Stimulated activated CD8-positive, alpha-beta memory T cell treated with anti-CD3 and anti-CD28 coated beads, Interleukin-4, amount 100 ng/mL, for 48 hours (primary cell): ENCODE measurements at places on chromosomes 3 and 15.

DNA sequence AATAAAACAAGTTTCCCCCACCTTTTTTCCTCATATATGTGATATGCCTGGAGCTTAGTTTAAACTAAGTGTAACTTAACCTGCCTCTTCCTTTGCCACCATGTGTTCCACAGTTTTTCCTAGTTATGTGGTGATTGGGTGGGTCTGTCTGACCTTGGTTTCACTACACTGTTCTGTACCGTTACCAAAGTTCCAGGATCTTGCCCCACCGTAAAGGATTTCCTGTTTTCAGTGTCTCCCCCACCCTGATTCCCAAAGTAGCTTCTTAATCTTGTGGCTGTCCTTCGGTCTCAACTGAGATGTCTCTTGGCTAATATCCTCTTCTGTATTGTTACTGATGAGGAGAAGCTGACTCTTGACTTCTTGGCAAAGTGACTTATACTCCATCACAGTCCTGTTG is 6.4 kb upstream of the MGA start:
- DNase-seq, result no peak

- no peak for DNase-seq
These were observed 17.3 kb downstream of the TBC1D2B start for GRCh38 chr15:78060232-78060631.

DNA sequence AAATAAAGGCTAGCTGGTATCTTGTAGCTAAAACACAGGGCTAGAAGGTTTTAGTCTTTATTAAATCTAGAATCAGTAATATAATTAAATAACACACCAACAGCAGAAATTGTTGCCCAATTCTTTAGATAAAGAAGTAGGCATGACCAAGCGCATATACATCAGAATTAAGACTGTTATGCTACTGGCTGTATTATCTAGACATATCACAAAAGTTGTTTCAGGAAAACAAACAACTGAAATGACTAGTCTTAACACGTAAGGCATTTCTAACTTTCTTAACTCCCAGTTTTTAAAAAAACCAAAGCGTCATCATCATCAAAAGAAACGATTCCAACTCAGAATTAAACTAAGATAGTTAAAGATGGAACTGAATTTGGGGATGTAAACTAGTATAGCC is 55.4 kb downstream of the EMC4 start:
- no peak for DNase-seq

- DNase-seq, result no peak
These were observed 315.5 kb downstream of the TLE3 start for GRCh38 chr15:69782139-69782658.
